ENCODE measurements at places on chromosomes 16 and 17.

DNA sequence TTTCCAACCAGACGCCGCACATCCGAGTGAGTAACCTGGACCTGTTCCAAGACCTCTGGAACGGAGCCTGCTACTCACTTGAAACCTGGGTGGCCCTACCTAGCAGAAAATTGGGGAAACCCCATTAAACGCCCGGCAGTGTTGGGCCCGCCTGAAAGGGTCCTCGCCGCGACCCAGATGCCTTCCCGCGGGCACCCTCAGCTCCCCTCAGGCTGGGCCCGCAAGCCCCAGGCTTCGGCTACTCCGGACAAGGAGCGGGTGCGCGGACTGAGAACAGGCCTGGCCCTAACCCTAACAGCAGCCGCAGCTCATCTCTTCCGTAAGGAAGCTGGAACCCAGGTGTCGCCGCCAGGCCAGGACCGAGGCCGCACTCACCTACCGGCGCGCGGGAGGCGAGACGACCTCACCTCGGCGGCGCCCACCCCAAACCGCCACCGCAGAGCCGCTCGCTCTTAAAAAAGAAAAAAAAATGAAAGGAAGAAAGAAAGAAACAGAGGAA is 344 bp downstream of the PSME3IP1 start:
- peak; percentile 55 for DNase-seq
- H3K36me3 ChIP-seq: no peaks in the 10 kb centered on the region
- peaks cover 50% of the 10 kb centered on the region for H3K4me1 ChIP-seq
- peak overlapping the region; percentile 86 for H3K27ac ChIP-seq
- peak overlapping the region; percentile 89 for H3K4me3 ChIP-seq

DNA sequence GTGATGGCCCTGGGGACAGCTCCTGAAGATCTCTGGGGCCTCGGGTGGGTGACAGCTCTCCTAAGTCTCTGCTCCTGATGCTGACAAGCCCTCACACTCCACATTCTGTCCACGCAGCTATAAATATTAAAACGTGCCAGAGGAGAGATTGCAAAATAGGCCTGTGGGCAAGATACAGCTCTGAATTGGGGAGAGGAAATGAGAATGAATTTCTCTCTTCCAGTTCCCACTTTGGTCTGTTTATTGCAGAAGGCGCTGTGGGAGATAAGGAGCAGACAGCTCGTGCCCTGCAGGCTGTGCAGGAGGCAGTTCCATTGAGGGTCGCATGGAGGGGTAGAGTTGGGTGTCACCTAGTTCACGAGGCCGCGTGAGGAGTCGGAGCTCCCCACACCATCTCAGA is 87.5 kb upstream of the SDK2 start:
- peaks cover 16% of the 10 kb centered on the region for H3K27me3 ChIP-seq
- peaks cover 27% of the 10 kb centered on the region for H3K4me1 ChIP-seq
- H3K27ac ChIP-seq: no peak overlapping the region
- no peak for DNase-seq
- H3K4me3 ChIP-seq: no peak overlapping the region
- H3K36me3 ChIP-seq: no peaks in the 10 kb centered on the region

GRCh38 chr17:83096401-83097224 is 17.2 kb downstream of the METRNL start:
- H3K4me3 ChIP-seq: no peak overlapping the region
- peaks cover 17% of the 10 kb centered on the region for H3K4me1 ChIP-seq
- H3K36me3 ChIP-seq: peaks cover 43% of the 10 kb centered on the region
- no peak for DNase-seq

- no peak overlapping the region for H3K27ac ChIP-seq
- no peak for DNase-seq
- no peaks in the 10 kb centered on the region for H3K4me1 ChIP-seq
- H3K4me3 ChIP-seq: no peak overlapping the region
- no peaks in the 10 kb centered on the region for H3K36me3 ChIP-seq
- no peaks in the 10 kb centered on the region for H3K27me3 ChIP-seq
Measured at GRCh38 chr17:66538776-66539175, 236.4 kb downstream of the PRKCA start.

- H3K36me3 ChIP-seq: no peaks in the 10 kb centered on the region
- peak; percentile 45 for DNase-seq
- no peaks in the 10 kb centered on the region for H3K4me1 ChIP-seq
- peak within 1 kb of the TSS; percentile 4 for H3K27ac ChIP-seq
Measured at GRCh38 chr16:23302045-23302956, at the start of gene SCNN1B. SCNN1B (plus strand) TSS chr16:23302302; CDS start chr16:23348600, 46,298 bp downstream.

DNA sequence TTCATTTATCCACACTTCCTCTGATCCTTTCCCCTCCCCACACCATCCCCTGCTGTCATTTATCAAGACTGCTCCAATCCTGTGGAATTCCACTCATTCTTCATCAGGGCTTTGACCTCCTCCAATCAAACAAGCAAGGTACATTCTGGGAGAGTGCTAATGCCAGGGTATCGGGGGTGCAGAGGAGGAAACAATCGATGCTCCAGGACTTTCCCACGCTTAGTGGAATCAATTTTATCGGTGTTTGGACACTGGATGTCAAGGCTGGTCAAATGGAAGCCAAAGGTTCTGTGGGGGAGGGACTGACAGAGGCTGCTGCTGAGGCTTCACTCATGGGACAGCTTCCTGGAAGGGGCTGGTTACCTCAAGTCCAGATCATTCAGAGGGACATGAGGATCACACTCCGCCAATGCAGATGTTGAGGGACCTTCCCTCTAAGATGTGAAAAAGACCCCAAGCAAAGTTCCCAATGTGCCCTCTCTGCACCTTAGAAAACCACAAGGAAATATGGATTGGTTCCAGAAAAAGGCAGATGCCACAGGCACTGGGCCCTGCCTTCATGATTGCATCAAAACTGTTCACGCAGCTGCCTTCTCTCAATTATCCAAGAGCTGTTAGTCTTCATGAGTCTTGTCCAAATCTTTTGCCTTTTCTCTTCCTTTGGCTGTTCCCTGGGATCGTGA is 44.7 kb upstream of the SOX9 start:
- no peak overlapping the region for H3K4me3 ChIP-seq
- H3K4me1 ChIP-seq: no peaks in the 10 kb centered on the region
- no peak overlapping the region for H3K27ac ChIP-seq
- H3K36me3 ChIP-seq: no peaks in the 10 kb centered on the region
- no peaks in the 10 kb centered on the region for H3K27me3 ChIP-seq
- no peak for DNase-seq

GRCh38 chr17:59425085-59425931 is 93.9 kb downstream of the YPEL2 start:
- peaks cover 31% of the 10 kb centered on the region for H3K4me1 ChIP-seq
- no peaks in the 10 kb centered on the region for H3K27me3 ChIP-seq
- no peak overlapping the region for H3K4me3 ChIP-seq
- no peak for DNase-seq
- H3K36me3 ChIP-seq: no peaks in the 10 kb centered on the region
- H3K27ac ChIP-seq: peak overlapping the region; percentile 29

- peak; percentile 6 for DNase-seq
- H3K36me3 ChIP-seq: no peaks in the 10 kb centered on the region
- H3K27ac ChIP-seq: no peak overlapping the region
- no peak overlapping the region for H3K4me3 ChIP-seq
- no peaks in the 10 kb centered on the region for H3K27me3 ChIP-seq
- H3K4me1 ChIP-seq: no peaks in the 10 kb centered on the region
Measured at GRCh38 chr16:49484936-49485335, 111.3 kb downstream of the C16orf78 start.

GRCh38 chr17:413016-413350 is 60.4 kb upstream of the RPH3AL start:
- no peaks in the 10 kb centered on the region for H3K36me3 ChIP-seq
- H3K27ac ChIP-seq: peak overlapping the region; percentile 78
- no peaks in the 10 kb centered on the region for H3K4me1 ChIP-seq
- peak overlapping the region; percentile 15 for H3K4me3 ChIP-seq

- peak overlapping the region; percentile 72 for H3K4me3 ChIP-seq
- peaks cover 54% of the 10 kb centered on the region for H3K4me1 ChIP-seq
- peak overlapping the region; percentile 98 for H3K27ac ChIP-seq
- DNase-seq: no peak
- no peaks in the 10 kb centered on the region for H3K27me3 ChIP-seq
Measured at GRCh38 chr16:30355954-30356308, 823 bp upstream of the CD2BP2 start.

DNA sequence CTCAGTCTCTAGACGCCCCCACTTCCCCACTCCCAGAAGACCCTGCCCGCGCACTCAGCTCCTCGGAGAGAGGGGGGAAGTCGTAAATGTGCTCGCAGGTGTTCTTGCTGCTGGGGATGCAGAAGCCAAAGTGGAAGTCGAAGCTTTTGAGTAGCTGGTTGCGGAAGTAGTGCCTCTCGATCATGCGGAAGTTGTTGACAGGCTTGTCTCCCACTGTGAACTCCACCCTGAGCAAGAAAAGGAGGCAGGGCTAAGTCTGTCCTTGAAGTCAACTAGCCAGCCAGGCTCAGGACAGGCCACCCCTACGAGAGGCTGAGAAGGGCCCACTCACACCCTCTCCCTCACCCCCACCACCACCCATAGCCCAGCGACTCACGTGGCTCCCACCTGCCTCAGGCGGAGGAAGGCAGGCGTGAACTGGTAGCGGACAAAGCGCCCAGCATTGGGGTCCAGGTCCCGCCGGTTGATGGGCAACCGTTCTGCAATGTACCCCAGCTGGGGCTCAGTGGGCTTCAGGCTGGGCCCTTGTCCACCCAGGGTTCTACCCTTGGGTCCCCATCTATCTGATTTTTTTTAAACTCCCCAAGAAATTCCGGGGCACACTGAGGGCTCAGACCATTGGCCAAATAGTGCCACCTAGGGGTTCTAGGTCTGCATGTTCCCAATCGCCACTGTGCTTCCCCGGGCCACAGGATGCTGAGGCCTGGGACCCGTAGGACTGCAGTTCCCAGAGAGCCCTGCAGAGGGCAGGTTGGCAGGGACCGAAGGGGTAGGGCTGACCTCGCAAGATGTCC is 4.6 kb downstream of the UNC119 start:
- no peaks in the 10 kb centered on the region for H3K27me3 ChIP-seq
- peak overlapping the region; percentile 6 for H3K4me3 ChIP-seq
- H3K4me1 ChIP-seq: peaks cover 52% of the 10 kb centered on the region

DNA sequence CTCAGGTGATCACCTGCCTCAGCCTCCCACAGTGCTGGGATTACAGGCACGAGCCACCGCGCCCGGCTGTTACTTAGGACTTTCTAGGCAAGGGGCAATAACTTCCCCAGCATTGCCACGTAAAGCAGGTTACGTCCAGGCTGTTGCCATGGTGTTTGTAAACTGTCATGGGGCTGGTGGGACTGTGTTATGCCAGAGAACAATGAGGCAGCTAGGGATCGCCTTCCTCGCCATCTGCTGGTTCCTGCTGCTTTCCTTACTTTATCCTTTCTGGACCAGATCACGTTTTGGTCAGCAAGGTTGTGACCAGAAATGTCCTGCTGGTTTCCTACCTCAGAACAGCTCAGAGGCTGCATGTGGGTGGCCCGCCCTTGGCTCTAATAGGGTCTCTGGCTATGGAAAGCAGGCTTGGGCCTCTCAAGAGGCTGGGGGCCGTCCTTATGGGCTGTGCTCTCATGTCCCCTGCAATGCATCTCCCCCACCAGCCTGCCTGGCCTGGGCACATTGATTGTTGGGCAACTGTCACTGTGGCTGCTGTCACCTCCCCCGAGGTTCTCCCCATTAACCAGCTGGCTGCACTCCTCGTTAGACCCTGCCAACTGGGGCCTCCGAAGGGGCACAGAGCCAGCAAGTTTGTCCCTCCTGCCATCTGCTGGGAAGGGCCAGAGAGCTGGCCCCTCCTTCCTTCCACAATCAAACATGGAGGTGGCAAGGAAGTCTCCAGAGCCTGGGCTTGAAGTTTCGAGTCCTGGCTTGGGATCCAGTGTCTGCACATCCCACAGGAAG is 28.2 kb upstream of the ZC3H18 start:
- no peaks in the 10 kb centered on the region for H3K4me1 ChIP-seq
- peaks cover 70% of the 10 kb centered on the region for H3K27me3 ChIP-seq

- H3K4me1 ChIP-seq: peaks cover 69% of the 10 kb centered on the region
- peaks cover 15% of the 10 kb centered on the region for H3K27me3 ChIP-seq
- H3K36me3 ChIP-seq: no peaks in the 10 kb centered on the region
- H3K27ac ChIP-seq: peak overlapping the region; percentile 99
- no peak for DNase-seq
Measured at GRCh38 chr17:8966926-8967325, 1.4 kb upstream of the PIK3R5 start.

DNA sequence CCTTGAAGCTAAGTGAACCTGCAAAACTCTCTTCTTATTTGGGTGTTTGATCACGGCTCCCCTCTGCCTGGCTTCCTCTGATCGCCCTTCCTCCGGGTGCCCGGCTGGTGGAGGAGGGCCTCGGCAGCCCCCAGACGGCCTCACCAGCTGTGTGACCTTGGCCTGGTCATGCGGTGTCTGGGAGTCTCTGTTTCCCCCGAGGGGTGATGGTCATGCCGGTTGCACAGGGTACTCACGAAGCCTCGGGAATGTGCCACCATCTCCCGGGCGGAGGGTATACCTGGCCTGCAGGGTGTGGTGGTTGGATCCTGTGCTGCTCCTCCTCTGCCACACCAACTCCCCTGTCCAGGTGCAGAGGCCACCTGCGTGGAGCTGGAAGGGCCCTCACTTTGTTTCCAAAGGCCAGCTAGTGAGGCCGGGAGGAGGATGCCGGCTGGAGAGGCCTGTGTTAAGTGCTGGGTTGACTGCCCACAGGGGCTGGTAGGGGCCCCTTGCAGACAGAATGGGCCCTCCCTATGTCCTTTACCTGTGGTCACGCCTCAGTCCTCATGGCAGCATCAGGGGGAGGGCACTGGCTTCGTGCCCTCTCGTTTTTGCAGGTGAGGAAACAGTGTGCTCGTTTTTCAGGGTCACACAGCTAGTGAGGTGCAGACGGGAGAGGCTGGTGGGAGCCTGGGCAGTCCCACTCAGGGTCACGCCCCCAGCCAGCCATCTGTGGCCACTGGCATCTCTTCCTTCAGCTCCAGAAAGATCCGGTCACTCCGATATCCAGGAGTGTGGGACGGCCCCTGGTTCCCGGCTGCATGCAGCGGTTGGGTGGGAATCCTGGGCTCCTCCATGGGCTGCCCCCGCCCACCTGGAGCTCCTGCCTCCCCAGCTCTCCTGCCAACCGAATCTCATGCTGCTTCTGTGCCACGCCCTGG is 148.5 kb upstream of the GSE1 start:
- H3K4me1 ChIP-seq: peaks cover 22% of the 10 kb centered on the region
- H3K27ac ChIP-seq: no peak overlapping the region

DNA sequence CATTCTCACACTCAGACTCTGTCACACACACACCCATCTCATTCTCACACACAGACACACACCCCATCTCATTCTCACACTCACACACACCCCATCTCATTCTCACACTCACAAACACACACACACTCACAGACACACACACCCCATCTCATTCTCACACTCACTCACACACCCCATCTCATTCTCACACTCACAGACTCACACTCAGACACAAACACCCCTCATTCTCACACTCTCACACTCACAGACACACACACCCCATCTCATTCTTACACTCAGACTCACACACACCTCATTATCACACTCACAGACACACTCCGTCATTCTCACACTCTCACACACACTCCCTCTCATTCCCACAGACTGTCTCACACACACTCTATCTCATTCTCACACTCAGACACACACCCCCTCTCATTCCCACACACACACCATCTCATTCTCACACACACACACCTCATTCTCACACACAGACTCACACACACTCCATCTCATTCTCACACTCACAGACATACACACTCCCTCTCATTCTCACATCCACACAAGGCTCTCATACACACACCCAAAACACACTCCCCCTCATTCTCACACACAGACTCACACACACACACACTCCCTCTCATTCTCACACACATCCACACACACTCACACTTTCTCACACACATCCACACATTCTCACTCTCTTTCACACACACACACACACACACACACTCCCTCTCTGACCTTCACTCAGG is 2.9 kb downstream of the ASGR1 start:
- no peak overlapping the region for H3K27ac ChIP-seq
- H3K36me3 ChIP-seq: no peaks in the 10 kb centered on the region
- no peak overlapping the region for H3K4me3 ChIP-seq
- DNase-seq: no peak

Measured in left lung (tissue), 14 donors.